ENCODE measurements at places on chromosomes 3 and 15. TPM values are rescaled to one million over a fixed set of nuclear protein-coding genes. Genes with fewer than 3 reads are reported as not detected.

DNA sequence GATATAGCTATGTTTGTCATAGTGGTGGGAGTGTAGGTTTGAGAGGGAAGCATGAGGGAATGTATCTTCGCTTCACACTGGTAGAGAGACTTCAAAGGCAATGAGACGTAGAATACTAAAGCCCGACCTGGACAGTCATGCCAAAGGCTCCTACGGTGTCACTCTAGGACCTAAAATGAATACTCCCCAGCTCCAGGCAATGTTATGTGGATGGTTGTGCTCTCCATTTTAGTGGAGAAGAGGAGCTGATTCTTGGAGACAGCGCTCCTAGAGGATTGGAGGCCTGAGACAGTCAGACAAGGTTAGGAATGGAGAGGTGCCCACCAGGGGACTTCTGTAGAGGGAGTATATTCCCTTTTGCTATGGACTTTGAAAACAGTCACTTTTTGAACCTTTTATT lies 260.1 kb downstream of the MEX3B start:
- no peak for DNase-seq

GRCh38 chr3:70517124-70517890 lies 204.9 kb upstream of the MDFIC2 start:
- no peak for DNase-seq

DNA sequence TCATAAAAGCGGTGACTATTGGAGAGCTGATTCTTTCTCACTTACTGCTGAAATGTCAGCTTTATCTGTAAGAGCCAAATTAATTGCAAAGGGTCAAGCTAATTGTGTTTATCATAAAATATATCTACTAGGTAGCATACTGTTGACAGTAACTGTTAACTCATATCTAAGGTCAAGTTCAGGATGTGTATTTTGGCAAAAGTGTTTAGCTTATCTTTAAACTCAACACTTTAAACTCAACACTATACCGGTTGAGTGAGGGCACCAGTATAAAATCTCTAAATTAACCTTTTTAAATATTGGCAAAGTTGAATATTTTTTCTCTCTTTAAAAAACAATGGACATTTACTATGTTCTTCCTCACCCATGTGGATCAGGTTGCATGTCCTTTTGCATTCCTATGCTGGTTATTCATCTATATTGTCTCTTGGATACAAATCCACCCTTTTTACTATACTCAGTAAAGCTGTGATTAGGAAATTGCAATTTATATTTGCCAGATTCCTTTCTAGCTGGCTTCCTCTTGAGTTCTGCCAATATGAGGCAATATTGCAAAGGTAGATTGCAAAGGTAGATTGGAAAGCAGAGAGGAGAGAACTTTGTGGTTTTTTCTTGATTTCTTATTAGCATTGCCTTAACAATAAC lies 344.6 kb upstream of the DCBLD2 start:
- no peak for DNase-seq

Gene HGD
- not detected for polyA plus RNA-seq

Measured in CD8-positive, alpha-beta memory T cell (primary cell).